Naive B cell (primary cell): ENCODE measurements at places on chromosomes 5 and 9. TPM values are rescaled to one million over a fixed set of nuclear protein-coding genes. Genes with fewer than 3 reads are reported as not detected.

The FAM163B gene
- not detected for polyA plus RNA-seq

The SNAPC4 gene
- polyA plus RNA-seq = 1.5 TPM

The ANKDD1B gene
- not detected for polyA plus RNA-seq

The PCDHAC1 gene
- polyA plus RNA-seq = not detected

The IFNA13 gene
- polyA plus RNA-seq = not detected

The ZBTB34 gene
- polyA plus RNA-seq = not detected

The BARHL1 gene
- polyA plus RNA-seq = not detected

The HRCT1 gene
- polyA plus RNA-seq = not detected

The FCN2 gene
- polyA plus RNA-seq = not detected

The AGPAT2 gene
- polyA plus RNA-seq = 59.9 TPM

The ARID3C gene
- polyA plus RNA-seq = not detected

The PDCD1LG2 gene
- 0.49 TPM for polyA plus RNA-seq

The CTSV gene
- not detected for polyA plus RNA-seq

The CDO1 gene
- polyA plus RNA-seq = not detected

The CDH10 gene
- polyA plus RNA-seq = not detected

The NREP gene
- polyA plus RNA-seq = 18.6 TPM

The SLC36A1 gene
- 1.6 TPM for polyA plus RNA-seq

The LCN1 gene
- polyA plus RNA-seq = not detected

The PCDHA5 gene
- not detected for polyA plus RNA-seq

The GABRA1 gene
- not detected for polyA plus RNA-seq

The SLC4A9 gene
- not detected for polyA plus RNA-seq

The FOXD4L5 gene
- polyA plus RNA-seq = not detected

The ALG2 gene
- 22.3 TPM for polyA plus RNA-seq

The TDRD7 gene
- 14.7 TPM for polyA plus RNA-seq

The ZNF354C gene
- polyA plus RNA-seq = 1.5 TPM

The GIN1 gene
- 12.7 TPM for polyA plus RNA-seq

The CNTLN gene
- polyA plus RNA-seq = not detected
